ENCODE measurements at places on chromosomes 11 and 22. TPM values are rescaled to one million over a fixed set of nuclear protein-coding genes. Genes with fewer than 3 reads are reported as not detected.

BIK gene
- total RNA-seq = not detected

PNPLA5 gene
- not detected for total RNA-seq

ABCC8 gene
- not detected for total RNA-seq

PIK3IP1 gene
- total RNA-seq = 42.7 TPM

RAG2 gene
- total RNA-seq = not detected

SPI1 gene
- not detected for total RNA-seq

MS4A15 gene
- total RNA-seq = not detected

EFCAB6 gene
- 1.1 TPM for total RNA-seq

VSTM5 gene
- total RNA-seq = under 0.01 TPM

OR2D3 gene
- not detected for total RNA-seq

SNX32 gene
- total RNA-seq = 4.3 TPM

ARHGAP42 gene
- 5.9 TPM for total RNA-seq

TIMP3 gene
- 62.1 TPM for total RNA-seq

PGA4 gene
- not detected for total RNA-seq

ALDH3B1 gene
- total RNA-seq = 18.6 TPM

DSCAML1 gene
- total RNA-seq = not detected

GPR83 gene
- not detected for total RNA-seq

NPAS4 gene
- not detected for total RNA-seq

GRIK4 gene
- total RNA-seq = 0.12 TPM

RAG1 gene
- total RNA-seq = 0.12 TPM

SMC1B gene
- under 0.01 TPM for total RNA-seq

C1QTNF5 gene
- total RNA-seq = 11.6 TPM

CHRM1 gene
- not detected for total RNA-seq

CRY2 gene
- 9.2 TPM for total RNA-seq

MMP13 gene
- not detected for total RNA-seq

SMPD1 gene
- 28.4 TPM for total RNA-seq

KLHL35 gene
- total RNA-seq = 3.3 TPM

ARHGAP8 gene
- 0.15 TPM for total RNA-seq

CCDC179 gene
- total RNA-seq = 4.3 TPM

BUD13 gene
- 9.0 TPM for total RNA-seq

CRYBB3 gene
- total RNA-seq = not detected

SAA2 gene
- total RNA-seq = 0.08 TPM

LARGE1 gene
- 28.7 TPM for total RNA-seq

BCO2 gene
- total RNA-seq = 1.3 TPM

CXCR5 gene
- total RNA-seq = not detected

MUC2 gene
- total RNA-seq = not detected

FGF3 gene
- total RNA-seq = not detected

PANX2 gene
- total RNA-seq = 0.35 TPM

OR9Q2 gene
- total RNA-seq = not detected

OR56B4 gene
- not detected for total RNA-seq

PNPLA3 gene
- total RNA-seq = 2.4 TPM

LRRN4CL gene
- total RNA-seq = 0.45 TPM

MS4A7 gene
- total RNA-seq = not detected

ANO9 gene
- total RNA-seq = not detected

C11orf21 gene
- not detected for total RNA-seq

NLRP14 gene
- total RNA-seq = not detected

OAF gene
- 9.7 TPM for total RNA-seq

TLCD5 gene
- total RNA-seq = 4.7 TPM

DGCR6 gene
- total RNA-seq = 0.53 TPM

SAA4 gene
- total RNA-seq = not detected

C11orf91 gene
- not detected for total RNA-seq

TTC36 gene
- total RNA-seq = not detected

MS4A12 gene
- not detected for total RNA-seq

OR51B4 gene
- total RNA-seq = not detected

All from smooth muscle cell of the coronary artery (primary cell).